ENCODE measurements at places on chromosomes 6 and 20. TPM values are rescaled to one million over a fixed set of nuclear protein-coding genes. Genes with fewer than 3 reads are reported as not detected.

ZKSCAN4 gene
- total RNA-seq: 3.0 TPM

AFG1L gene
- 3.0 TPM for total RNA-seq

SLC35F1 gene
- not detected for total RNA-seq

MGME1 gene
- total RNA-seq: 42.2 TPM

CST8 gene
- not detected for total RNA-seq

ATRN gene
- 19.2 TPM for total RNA-seq

MTFR2 gene
- total RNA-seq: 11.9 TPM

NRM gene
- total RNA-seq: 26.5 TPM

PLA2G7 gene
- not detected for total RNA-seq

FBXO5 gene
- 19.5 TPM for total RNA-seq

RIMS1 gene
- not detected for total RNA-seq

PSMF1 gene
- 198 TPM for total RNA-seq

CGA gene
- total RNA-seq: not detected

RNF39 gene
- total RNA-seq: not detected

CASS4 gene
- 0.08 TPM for total RNA-seq

KCNQ2 gene
- 0.57 TPM for total RNA-seq
